ENCODE measurements at places on chromosomes 5 and 9.

DNA sequence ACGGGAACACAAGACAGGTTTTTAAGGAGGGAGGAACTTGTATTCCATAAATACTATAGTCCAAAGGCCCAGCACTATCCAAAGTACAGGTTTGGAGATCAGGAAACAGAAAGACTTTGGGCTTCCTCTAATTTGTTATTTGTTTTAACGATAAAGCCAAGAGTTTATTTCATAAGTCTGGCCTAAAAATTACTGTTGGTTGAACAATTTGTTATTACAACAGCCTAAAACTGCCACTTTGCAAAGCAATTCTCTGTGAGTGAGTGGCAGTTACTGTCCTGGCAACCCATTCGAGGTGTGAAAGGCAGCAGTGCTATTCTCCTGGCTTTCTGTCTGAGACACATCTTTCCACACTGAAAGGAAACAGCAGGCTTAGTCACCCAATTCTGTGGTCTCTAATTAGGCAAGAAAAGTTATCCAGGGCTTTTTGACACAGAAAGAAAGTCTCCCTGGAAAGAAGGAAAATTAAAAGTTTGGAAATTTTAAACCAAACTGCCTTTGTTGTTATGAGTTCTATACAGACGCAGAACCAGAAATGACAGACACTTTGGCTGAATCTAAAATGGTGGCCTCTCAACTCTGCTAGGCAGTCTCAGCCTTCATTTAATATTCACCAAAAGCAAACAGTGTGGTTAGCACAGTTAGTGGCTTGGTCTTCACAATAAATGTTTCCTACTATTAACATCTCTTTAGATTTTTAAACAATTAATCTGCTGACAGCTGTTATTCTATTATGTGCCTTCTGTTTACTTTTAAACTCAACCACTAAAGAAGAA is 33.9 kb downstream of the PSMB7 start:
- no peak for DNase-seq

- DNase-seq, result no peak
These were observed 2.7 kb upstream of the BICD2 start for GRCh38 chr9:92767066-92768054.

DNA sequence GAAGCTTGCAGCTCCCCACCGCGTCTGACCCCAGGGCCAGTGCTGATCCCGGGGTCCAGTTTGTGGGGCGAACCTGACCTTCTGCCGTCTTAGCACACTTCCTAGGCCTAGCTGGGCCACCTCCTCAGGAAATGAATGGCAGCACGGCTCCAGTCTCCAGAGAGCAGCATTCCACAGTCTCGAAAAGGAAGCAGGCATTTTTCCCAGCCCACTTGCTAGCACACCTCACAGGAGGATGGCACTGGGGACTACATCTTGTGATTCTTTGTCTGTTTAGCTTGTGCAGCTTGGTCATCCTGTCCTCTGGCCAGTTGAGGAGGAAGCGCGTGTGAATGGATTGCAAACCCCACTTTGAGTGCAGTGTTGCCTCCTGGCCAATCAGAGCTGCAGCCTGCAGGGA is 308.0 kb upstream of the IRX2 start:
- no peak for DNase-seq

DNA sequence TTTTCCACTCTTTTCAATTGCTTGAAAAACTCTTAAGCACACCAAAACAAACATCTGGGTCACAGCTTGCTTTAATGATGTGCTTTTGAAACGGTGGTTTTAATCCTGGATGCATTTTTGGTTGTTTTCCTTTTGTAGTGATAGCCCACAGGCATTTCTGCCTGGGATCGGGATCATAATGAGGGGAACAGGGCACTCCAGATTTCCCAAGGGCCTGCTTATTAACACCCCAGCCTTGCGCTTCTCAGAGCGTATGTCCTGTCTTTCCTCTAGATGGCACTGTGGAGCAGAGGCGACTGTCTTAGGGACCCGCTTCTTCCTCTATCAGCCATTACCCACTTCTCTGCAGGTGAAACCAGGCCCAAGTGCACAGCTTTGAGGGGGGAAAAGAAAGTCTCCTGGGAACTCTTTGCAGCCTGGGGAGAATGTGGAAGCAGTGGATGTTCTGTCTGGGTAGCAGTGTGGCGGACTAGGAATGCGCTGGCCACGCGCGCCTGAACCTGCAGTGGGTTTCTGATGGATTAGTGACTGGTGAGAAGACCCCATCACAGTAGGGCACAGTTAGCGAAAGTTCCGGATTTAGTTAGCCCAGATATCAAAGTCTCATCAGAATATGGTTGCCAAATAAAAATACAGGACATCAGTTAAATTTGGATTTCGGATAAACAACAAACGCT is 190.1 kb downstream of the GNA14 start:
- DNase-seq, result peak; percentile 28

DNA sequence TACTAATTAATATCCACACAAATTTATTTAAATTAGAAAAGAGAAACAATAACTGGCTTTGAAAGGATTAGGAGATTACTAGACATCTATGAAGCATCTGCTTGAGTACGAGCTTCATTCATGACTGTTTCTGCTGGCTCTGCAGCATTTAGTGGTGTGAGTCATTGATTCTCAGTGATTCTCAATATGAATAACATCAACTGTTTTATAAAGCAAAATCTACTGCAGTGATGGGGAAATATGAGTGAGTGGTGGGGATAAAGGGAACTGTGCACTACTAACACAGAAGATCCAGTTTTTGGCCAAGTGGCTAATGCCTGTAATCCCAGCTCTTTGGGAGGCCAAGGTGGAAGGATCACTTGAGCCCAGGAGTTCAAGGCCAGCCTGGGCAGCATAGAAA is 8.4 kb downstream of the FNBP1 start:
- DNase-seq, result no peak

DNA sequence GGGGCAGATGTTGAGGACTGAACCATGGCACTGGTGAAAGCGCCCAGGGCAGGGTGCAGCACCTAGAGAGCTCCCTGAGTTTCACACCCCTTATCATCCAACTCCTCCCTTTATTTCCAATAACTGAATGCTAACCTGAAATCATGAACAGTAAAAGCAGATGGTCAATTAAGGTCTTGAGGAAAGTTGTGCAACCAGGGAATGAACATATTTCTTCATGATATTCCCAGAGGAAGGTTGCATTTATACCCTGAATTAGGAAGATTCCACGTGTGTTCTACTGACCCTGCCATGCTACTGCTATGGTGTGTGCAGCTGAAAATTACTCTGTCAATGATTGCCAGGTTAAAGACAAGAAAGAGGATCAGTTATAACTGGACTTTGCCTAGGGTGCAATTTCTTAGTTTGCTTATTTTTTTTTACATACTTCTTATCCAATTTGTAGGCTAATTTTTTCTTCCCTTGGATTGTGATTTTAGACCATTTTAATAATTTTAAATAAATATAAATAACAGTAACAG is 319.8 kb downstream of the SEMA5A start:
- no peak for DNase-seq

DNA sequence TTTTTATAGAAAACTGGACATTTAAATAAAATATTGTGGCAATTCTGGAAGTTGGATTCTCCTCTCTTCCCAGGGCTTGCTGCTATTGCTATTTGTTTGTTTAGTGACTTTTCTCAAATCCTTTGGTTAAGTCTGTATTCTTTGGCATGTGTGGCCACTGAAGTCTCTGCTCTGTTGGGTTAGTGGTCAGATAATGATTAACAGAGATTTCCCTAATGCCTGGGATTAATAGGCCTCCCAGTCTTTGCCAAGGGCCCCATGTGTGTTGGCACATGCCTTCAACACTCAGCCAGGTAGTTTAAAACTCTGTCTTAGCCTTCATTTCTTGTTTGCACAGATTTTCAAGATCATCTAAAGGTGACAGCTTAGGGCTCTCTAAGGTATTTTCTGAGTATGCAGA is 92.8 kb upstream of the EPB41L4A start:
- DNase-seq, result no peak

DNA sequence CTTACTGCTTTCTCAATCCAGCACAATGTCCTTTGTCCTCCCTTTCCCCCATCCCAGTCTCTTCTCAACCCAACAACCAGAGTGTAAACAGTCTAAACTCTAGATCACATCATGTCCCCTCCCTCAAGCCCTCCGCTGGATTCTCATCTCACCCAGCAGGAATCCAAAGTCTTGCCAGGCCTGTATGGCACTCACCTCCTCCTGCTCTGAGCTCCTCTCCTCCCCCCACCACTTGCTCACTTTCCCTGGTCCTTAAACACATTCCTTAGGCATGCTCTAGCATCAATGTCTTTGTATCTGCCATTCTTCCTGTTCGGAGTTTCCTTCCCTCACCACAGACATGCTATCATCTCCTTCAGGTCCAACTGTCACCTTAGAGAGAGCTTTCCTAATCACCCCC is 78.8 kb downstream of the NIPSNAP3B start:
- no peak for DNase-seq

GRCh38 chr5:89036704-89037489 is 153.9 kb upstream of the MEF2C start:
- no peak for DNase-seq

DNA sequence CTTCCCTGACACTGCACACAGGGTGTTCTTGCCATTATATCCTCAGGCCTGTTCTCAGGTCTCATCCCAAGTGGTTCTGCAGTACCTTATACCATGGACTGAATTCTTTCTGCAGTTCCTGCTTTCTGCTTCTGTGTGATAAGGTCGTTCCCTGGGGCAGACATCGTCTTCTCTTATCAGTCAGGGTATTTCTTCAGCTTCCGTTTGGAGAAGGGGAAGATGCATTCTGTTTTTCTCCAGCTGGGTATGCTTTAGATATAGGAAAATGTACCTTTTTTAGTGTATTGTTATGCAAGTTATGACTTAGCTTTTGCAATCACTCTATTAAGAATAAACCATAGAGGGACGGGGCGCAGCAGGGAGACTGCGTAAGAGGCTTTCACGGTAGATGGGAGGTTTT is 31.1 kb downstream of the RALGPS1 start:
- DNase-seq, result no peak

DNA sequence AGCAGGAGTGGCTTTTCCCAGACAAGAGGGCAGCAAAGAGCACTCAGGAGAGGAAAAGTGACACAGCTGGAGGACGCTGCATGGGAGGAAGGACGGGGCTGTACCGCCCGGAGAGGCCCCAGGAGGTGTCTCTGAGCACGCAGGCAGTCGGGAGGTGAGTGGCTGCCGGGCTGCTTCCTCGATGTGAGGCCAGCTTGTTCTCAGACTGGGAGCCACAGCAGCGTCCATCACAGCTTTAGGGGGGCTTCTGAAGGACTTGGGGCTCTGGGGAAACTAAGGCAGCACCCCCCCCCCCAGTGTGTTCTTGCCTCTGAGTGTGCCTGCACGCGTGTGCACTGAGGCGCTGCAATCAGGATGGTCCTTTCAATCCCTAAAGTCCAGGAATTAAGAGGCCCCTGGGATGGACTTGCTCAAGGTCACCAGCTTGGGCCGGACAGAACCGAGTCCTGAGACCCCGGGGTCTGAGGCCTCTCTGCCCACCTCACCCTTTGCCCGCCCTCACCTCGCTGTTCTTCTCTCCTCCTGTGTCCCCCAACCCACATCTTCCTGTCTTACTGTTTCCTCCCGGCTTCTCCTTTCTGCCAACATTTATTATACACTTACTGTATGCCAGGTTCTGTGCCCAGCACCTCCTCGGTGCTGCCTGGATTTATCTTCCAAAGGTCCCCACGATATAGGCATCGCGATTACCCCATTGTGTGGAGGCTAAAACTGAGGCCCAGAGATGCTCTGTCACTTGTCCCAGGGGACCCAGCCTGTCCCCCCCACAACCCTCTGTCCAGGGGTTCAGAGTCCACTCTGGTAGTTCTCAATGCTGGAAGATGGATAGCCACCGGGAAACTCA is 32.9 kb downstream of the FAM163B start:
- DNase-seq, result no peak

GRCh38 chr5:135482381-135482933 is 30.3 kb upstream of the TIFAB start:
- DNase-seq, result no peak

DNA sequence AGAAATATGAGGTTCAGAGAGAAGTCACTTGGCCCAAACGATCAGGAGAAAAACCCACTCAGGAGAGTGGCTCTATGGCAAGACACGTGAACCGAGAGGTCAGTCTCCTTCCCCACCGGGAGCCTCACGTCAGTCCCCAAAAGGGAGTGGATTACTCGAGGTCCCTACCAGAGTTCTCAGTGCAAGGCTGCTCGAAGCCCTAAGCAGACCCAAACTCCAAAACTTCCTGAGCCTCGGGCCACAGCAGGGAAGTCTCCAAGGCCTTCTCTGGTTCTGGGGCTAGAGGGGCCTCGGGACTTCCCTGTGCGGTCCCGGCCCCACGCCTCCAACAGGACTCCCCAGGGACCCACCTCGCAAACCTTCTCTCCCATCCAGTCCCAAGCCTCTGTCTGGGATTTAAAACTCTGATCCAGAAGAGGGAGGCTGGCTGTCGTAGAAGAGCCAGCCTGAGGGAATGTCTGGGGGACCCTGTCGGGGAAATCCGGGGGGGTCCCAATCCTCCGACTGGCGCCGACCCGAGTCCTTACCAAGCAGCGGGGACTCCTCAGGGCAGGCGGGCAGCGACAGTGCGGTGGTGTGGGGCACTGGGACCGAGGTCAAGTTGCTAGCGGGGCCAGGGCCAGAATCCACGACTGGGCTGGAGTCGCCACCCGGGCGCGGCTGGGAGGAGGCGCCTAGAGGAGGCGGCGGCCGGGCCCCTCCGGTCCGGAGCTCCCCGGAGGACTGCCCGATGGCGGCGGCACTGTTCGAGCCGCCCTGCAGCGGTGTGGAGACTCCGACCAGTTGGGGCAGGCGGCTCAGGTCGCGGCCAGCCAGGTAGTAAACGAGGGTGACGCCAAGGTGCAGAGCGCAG is 679 bp downstream of the B4GALT1 start:
- DNase-seq, result no peak

DNA sequence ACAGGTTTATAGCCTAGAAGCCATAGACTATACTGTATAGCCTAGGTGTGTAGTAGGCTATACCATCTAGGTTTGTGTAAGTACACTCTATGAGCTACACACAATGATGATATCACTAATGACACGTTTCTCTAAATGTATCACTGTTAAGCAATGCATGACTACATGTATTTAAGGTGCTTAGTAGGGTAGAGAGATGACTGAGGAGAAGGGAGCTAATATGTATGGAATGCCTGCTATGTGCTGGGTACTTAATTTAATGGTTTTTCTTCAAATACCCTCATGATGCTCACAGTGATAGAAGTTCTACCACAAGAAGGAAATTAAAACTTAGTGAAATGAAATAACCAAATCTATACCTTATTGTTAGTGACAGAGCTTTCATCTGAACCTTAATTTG is 1785.5 kb downstream of the EFNA5 start:
- DNase-seq, result no peak

DNA sequence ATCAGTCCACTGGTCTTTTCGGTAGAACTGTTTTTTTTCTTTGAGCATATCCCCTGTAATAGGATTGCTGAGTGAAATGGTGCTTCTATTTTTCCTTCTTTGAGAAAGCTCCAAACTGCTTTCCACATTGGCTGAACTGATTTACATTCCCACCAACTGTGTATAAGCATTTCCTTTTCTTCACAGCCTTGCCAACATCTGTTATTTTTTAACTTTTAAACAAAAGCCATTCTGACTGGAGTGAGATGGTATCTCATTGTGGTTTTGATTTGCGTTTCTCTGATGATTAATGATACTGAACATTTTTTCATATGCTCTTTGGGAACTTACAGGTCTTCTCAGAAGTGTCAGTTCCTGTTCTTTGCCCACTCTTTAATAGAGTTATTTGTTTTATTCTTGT is 764.7 kb downstream of the MTRR start:
- DNase-seq, result no peak

- no peak for DNase-seq
These were observed 30.3 kb upstream of the CER1 start for GRCh38 chr9:14752871-14753270.
